ENCODE measurements at places on chromosomes 12 and 14.

DNA sequence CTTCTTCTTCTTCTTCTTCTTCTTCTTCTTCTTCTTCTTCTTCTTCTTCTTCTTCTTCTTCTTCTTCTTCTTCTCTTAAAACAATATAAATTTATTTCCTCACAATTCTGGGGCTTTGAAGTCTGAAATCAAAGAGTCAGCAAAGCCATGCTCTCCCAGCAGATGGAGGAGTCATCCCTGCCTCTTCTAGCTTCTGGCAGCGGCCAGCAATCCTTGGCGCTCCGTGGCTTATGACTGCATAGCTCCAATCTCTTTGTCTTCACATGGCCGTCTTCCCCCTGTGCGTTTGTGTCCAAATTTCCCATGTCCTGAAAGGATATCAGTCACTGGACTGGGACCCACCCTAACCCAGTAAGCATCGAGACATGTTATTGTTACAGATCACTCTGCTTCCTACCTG is 22.9 kb downstream of the KCNA1 start:
- no peak for DNase-seq

- no peak for DNase-seq
Measured at GRCh38 chr14:53386362-53386761, 233.2 kb upstream of the DDHD1 start.

- peak; percentile 19 for DNase-seq
Measured at GRCh38 chr12:116708826-116709756, 28.8 kb downstream of the SPRING1 start.

DNA sequence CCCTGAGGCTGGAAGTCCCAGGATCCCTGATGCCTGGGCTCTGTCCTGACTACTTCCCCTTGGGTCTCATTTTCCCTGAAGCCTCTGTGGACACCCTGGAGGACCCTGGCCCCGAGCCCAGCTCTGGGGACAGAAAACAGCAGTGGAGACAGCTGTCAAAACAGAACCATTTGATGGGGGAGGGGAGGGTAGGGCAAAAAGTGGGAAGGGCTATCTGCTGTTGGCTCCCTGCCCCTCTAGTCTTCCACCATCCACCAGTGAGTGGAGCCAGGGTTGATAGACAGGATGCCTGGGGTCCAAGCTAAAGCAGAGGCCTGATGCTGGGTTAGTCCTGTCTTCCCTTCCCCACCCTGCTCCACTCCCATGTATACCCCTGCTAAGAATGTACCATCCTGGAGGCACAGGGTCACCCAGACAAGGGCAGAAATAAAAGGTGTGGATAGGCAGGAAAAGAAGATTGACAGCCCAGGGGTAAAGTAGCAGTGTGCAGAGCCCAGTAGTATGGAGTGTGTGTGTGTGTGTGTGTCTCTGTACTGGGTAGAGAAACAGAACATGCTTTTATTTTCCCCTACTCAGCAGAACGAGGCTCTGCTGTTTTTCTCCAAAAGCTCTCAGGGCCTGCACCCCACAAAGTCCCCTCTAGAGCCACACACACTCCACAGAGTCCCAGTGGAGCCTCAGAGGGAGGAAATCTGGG is 9.8 kb downstream of the ZNF385A start:
- DNase-seq: no peak

- DNase-seq: no peak
Measured at GRCh38 chr14:100816286-100816949, 9.5 kb upstream of the MEG3 start.

GRCh38 chr12:56220611-56221231 is 1.0 kb downstream of the RNF41 start:
- no peak for DNase-seq

DNA sequence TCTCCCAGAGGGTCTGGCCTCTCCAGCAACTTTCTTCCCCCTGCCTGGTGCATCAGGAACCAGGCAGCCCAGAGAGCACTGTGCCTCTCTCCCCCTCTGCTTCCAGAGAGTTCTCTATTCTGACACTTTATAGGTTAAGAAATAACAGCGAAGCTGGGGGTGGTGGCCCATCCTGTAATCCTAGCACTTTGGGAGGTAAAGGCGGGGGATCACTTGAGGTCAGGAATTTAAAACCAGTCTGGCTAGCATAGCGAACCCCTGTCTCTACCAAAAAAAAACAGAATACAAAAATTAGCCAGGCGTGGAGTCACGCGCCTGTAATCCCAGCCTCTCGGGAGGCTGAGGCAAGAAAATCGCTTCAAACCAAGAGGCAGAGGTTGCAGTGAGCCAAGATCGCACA is 58.3 kb downstream of the ESRRB start:
- DNase-seq: no peak

DNA sequence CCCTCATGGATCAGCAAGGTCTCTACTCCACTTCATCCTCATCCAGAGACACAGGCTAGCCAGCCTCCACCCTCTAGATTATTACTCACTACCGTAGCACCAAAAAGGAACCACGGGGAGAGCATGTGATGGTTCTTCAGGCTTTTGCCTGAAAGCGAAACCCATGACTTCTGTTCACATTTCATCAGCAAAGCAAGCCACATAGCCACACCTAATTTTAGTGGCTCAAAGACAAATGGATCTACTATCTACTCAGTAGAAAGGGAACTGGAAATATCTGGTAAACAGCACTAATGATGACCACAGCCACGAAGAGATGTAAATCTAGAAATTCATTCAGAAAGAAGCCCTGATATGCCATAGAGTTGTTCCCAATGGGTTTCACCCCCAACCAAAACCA is 51.4 kb downstream of the VCPKMT start:
- peak; percentile 63 for DNase-seq

GRCh38 chr12:43287706-43288383 is 264.2 kb downstream of the ADAMTS20 start:
- no peak for DNase-seq

GRCh38 chr12:23621900-23622299 is 327.6 kb downstream of the SOX5 start:
- no peak for DNase-seq

- DNase-seq: no peak
Measured at GRCh38 chr12:125145196-125145595, 80.0 kb downstream of the AACS start.

DNA sequence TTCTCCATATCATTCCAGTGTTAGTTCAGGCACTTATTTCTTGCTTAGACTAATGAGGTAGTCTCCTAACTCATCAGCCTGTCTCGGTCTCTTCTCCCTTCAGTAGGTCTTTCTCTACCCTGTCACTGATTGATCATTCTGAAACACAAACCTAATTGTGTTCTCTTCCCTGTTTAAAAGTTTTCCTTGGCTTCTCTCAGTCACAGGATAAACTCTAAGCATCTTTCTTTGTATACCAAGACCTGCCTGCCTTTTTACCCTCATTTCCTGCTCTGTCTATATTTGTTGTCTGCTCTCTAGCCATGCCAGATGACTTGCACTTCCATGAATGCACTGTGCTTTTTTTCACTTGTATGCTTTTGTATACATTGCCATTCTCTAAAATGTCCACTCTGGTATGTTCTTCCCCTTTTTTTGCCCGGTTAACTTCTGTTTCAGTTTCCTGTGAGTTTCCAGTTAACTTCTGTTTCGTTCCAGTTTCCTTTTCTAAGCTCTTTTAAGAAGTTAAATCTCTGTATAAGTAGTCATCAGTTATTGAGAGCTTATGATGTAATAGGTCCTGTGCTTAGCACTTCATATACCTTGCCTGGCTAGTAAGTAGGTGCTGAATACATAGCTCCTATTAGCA is 12.8 kb downstream of the DIP2B start:
- DNase-seq: no peak

DNA sequence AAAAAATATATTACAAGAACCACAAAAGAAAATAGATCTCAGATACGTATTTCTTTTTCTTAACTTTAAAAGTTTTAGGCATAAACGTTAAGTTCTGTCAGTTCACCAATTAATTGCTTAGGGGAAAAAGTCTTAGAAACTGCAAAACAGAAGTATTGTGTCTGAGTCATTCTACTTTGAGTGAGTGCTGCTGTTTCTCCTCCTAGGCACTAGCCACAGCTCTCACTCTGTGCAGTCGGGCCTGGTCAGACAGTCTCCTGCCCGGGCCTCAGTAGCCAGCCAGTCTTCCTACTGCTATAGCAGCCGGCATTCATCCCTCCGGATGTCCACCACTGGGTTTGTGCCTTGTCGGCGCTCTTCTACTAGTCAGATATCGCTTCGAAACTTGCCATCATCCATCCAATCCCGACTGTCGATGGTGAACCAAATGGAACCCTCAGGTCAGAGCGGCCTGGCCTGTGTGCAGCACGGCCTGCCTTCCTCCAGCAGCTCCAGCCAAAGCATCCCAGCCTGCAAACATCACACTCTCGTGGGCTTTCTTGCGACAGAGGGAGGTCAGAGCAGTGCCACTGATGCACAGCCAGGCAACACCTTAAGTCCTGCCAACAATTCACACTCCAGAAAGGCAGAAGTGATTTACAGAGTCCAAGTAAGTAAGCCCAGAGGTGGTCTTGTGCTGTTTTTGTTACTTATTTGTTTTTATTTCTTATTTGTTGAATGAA is 201.3 kb downstream of the PCNX1 start:
- DNase-seq: no peak

- no peak for DNase-seq
Measured at GRCh38 chr14:23183479-23183878, at the start of gene SLC7A8. SLC7A8 (minus strand) TSS chr14:23183660; CDS start chr14:23182914, 746 bp downstream.

DNA sequence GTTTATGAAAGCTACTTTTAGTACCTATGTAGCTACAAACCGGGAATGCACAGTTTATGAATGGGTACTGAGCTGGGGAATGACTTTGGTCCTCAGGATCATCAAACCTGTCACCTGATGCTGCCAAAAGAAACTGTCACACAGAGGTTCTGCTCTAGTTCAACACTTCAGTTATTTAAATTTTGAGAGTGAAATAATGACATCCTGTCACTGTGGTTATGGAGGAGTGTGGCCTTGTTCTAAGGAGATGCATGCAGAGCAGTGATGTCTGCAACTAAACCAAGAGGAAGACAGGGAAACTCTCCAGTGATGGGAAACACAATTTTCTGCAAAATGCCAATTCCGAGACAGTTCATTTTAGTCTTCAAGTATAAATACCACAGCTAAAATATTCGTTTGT is 4.8 kb upstream of the AEBP2 start:
- no peak for DNase-seq

- DNase-seq: no peak
Measured at GRCh38 chr14:50423529-50423928, 26.8 kb upstream of the CDKL1 start.

DNA sequence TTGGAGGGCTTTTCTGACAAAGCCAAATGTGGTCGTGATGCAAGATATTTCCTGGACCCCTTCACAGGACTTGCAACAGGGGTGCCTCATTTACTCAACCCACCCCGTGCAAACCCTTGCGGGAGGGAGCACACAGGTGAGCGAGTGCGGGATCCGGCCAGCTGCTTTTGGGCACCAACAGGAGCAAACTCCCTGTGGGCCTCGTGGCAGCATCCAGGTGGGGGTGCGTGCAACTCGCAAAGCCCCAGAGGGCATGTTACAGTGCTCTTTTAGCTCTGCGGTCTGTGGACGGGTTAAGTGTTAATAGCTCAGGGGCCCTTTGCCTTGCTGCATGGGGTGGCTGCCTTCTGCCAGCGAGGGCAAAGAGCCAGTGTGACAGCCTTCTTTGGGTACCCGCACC is 707.6 kb upstream of the MDGA2 start:
- no peak for DNase-seq

- DNase-seq: no peak
Measured at GRCh38 chr12:536751-537245, 77.1 kb downstream of the B4GALNT3 start.

DNA sequence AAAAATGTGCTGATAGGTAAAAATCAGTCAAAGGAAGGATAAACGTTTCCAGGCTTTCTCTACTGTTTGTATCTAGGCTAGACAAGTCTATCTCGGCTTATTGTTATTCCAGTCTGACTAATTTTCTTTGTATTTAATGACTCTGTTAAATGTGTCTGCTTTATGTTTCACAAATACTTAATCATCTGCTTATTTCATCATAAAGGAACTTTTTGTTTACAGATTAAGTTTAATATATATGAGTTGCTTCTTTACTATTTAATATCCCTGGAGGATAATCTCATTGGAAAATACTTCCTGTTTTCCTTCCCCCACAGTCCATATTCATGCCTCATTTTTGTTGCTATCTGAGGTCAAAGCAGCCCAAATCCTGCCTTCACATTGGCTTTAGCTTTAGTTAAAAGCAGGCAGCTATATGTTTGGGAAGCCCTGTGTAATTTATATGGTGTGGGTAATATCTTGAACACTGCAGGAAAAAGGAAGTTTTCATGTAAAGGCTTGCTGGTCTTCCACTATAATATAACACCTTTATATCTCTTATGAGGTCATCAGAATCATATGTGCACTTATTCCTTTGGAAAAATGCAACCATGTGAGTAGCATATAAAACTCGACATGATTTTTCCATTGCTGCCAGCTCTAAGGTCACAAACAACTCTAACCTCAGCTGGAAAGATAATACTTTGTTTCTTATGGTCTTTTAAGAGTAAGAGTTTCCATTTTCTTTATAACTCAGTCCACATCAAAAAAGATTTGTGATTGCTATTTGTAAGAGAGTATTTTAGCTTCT is 76.8 kb downstream of the ALX1 start:
- no peak for DNase-seq

DNA sequence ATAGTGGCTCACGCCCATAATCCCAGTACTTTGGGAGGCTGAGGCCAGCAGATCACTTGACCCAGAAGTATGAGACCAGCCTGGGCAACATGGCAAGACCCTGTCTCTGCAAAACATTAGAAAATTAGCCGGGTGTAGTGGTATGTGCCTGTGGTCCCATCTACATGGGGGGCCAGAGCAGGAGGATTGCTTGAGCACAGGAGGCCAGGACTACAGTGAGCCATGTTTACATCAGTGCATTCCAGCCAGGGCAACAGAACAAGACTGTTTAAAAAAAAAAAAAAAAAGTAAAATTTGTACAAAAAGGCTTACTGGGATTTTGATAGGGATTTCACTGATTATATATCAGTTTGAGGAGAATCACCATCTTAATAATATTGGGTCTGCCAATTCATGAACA is 7.8 kb downstream of the HCFC2 start:
- no peak for DNase-seq

GRCh38 chr12:11651785-11652184 is 2.3 kb downstream of the ETV6 start:
- DNase-seq: no peak

GRCh38 chr14:61461808-61462275 is 140.5 kb downstream of the PRKCH start:
- DNase-seq: no peak

GRCh38 chr12:26195250-26195640 is at the start of gene SSPN:
SSPN (plus strand) TSS chr12:26195573; CDS start chr12:26195673, 100 bp downstream.
- DNase-seq: no peak

DNA sequence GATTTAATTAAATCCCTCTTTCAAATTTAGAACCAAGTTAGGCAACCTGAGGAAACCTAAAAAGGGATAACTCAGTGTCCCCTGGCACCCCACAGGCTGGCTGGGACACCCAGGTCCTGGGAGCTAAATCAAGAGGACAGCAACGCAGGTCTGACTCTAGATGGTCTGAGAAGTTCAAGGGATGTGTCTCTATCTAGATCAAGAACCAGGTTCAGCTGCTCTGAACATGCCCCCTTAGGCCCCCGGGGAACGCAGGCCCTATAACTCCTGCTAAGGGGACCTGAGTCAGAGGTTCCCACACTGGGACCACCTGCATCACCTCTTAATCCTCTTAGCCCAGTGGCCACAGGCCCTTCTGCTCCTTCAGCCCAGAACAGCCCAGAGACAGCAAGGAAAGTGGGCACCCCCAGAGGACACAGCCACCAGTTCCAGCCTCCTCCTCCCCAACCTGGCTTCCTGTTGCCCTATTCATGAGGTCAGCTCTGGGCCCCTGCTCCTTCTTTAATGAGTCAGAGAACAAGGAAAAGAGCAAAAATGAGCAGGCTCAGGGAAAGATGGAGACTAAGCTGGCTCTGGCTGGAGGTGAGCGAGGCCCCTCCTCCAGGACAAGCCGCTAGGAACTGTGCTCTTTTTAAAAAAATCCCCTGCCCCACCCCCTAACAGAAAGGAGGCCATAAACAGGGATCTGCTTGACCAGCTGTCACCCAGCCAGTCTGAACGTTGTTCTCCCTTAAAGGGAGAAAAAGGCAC is 10.8 kb downstream of the PITPNM2 start:
- DNase-seq: no peak
